ENCODE measurements at places on chromosomes 16 and 17.

DNA sequence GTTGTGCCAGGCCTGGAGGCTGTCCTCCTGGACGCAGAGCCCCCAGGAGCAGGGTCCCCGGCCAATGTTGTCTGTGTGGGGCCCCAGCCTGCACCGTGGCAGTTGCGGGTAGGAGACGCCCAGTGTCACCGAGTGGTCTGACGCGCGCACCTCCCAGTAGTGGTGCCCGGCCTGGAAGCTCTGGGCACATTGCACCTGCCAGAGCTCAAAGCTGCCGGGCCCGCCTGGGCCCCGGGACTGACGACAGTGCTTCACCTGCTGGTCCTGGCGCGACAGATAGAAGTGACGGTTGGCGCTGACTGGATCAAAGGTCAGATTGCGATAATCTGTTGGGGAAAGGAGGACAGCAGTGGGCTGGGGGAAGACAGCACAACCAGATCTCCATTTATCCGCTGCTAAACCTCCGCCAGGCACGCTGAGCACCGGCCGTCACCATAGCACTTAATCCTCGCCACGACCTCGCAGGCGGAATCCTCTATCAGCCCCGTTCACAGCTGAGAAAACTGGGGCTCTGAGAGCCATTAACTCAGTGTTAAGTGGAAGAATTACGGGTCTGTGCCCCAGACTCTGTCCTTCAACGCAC is 5.6 kb downstream of the TRIM65 start:
- DNase-seq = no peak

GRCh38 chr17:57370037-57370581 is 113.8 kb downstream of the MSI2 start:
- DNase-seq = no peak

- DNase-seq = no peak
Measured at GRCh38 chr17:39867880-39868553, at the start of gene ZPBP2. Gene ZPBP2, plus strand, starts transcription at chr17:39868202. Its CDS starts 153 bp downstream, at chr17:39868355.

GRCh38 chr16:80717611-80718010 is 86.8 kb downstream of the CDYL2 start:
- no peak for DNase-seq

GRCh38 chr17:66715076-66715675 is 119.7 kb upstream of the CACNG5 start:
- no peak for DNase-seq

DNA sequence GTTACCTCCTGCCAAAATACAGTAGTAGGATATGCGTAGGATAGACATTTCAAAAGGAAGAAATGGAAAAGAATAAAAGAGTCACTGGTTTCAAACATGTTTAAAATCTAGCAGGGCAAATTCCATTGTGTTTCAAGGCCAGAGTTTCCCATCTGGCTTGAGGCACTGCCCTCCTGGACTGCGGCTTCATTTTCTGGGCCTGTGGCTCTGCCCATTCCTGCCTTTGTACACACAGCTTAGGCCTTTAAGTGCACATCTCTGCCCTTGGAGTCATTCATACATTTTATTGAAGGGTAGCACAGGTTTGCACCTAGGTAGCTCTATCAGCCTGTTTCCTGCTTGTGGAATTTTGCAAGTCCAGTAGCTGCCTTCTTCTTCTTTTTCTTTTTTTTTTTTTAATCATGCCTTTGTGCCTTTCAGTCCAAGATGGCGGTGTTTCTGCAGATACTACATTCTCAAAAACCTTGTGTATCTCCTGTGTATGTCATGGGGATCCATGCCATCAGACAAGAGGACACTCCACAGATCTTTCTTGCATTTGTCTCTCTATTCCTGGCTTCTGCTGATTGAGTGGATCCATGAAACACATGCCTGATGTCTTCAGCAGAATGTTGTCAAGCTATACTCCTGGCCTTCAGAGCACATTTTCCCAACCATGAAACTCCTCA is 282.9 kb downstream of the BCAS3 start:
- no peak for DNase-seq

GRCh38 chr17:63429766-63430165 is 16.3 kb downstream of the CYB561 start:
- DNase-seq = no peak

Measured in NCI-H2081 (cell line).